ENCODE measurements at places on chromosomes 5 and 9.

DNA sequence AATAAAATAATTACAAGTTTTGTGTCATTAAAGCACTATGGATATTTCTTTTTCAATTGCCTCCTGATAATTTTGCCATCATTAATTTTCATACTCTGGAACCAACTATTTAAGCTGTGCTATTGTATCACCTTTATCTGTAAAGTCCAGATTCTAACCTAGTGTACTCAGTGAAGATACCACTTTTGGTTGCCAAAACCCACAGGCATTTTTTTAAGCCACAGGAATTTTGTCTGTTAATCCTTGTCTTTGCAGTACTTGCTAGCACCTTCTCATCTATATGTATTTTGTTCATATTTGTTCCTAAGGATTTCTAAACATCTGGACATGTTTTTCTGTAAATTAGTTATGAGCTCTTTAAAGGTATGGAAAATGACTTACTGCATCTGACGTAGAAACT, 481.4 kb upstream of the DAB2 start:
- no peak for DNase-seq

DNA sequence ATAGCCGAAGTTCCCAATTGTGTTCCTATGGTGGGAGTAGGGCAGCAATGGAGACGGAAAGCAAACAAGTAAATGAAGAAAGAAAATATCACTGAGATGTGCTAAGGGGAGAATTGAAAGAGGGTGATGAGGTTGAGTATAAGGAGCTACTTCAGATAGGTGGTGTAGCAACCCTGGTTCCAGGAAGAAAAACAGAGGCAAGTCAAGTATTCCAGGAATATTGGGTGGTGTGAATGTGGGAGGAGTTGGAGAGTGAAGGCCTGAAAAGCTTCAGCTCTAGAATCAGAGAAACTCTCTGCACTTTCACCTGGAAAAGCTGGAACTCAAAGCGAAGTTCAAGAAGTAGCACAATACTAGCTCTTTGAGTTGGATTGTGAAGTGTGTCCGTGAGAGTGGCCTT, 342.1 kb downstream of the TLE4 start:
- no peak for DNase-seq

GRCh38 chr9:112863746-112864145, 26.9 kb downstream of the SLC46A2 start:
- DNase-seq, result no peak

DNA sequence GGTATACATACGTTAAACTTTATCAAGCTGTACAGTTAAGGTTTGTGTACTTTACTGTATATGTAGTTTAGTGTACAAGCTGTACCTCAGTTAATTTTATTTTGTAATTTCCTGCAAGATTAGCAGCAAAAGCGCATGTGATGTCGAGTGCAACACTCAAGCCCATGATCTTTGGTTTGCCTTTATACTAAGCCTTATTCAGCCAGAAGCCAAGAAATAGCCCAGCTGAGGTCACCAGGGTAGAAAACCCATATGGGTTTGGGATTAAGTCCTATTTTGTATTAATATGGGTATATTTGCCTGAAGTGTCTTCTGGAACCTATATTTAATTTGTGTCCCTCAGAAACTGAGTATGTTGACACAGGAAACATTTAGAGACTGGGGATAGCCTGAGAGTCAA, 59.3 kb downstream of the ZFAND5 start:
- no peak for DNase-seq

DNA sequence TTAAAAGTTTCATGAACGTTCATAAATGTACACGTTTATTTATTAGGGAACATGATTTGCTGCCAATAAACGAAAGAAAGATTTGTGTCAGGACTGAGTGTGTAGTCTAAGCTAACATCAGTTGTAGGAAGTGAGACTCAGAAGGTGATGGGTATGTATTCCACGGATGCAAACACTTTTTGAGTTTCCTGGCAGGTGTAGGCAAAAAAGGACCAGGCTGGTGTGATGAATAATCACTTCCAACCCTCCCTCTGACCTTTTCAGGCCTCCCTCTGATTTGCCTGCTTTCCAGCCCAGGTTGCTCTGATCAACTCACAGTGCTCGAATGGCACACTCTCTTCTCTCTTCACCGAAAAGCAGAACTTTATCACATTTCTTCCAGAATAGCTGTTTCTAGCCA, 51.8 kb downstream of the BASP1 start:
- DNase-seq, result no peak

DNA sequence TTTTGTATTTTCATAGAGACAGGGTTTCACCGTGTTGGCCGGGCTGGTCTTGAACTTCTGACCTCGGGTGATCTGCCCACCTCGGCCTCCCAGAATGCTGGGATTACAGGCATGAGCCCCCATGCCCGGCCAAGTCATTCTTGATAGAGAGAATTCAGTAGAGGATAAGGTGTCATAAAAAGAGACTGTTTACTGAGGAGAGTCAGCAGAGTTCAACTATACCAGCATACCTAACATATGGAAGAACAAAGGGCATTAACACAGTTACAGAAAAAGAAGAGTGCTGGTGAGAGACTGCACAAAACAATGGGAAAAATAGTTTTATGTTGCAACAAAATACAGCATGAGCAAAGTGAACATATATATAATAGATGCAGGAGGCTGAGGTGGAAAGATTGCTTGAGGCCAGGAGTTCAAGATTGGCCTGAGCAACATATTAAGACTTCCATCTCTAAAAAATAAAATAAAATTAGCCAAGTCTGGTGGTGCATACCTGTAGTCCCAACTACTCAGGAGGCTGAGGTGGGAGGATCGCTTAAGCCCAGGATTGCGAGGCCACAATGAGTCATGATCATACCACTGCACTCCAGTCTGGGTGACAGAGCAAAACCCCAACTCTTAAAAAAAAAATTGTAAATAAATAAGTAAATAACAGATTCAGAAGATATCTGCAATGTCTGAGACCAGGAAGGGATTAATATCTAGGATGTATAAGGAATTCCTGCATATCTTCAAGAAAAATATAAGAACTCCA, 19.5 kb downstream of the B4GALT1 start:
- DNase-seq, result no peak

DNA sequence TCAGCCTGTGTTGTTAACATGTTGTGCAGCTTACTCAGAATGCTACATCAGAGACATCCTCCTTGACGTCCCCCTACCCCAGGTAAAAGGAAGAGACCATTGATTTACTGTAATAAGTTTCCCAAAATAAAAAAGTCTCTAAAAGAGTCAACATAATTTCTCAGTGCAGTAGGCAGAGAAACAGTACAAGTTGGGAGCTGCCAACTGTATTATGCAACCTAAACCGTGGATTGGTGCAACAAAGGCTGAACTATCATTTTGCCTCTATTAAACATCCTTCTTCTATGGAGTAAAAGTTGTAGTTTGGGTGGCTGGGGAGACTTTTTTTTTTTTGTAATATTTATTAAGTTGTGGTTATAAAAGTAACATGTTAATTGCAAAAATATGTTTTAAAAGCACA, 208.0 kb downstream of the NR3C1 start:
- no peak for DNase-seq

DNA sequence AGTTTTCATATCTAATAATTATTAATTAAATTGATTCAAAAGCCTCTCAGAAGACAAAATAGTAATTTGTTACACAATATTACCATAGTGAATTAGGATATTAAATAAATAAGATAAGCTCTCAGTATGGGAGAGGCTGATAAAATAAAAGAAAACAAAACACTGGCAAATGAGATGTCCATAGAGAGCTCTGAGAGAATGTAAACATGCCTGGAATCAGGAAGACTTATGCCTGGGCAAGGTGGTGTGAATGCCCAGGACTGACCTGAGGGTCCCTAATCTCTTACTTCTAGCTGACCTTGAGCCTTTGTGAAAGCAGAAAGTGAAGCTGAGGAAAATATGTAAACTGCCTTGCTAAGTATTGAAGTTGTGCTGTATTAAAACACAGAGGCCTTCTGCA, 616.5 kb downstream of the PTPRD start:
- DNase-seq, result no peak

DNA sequence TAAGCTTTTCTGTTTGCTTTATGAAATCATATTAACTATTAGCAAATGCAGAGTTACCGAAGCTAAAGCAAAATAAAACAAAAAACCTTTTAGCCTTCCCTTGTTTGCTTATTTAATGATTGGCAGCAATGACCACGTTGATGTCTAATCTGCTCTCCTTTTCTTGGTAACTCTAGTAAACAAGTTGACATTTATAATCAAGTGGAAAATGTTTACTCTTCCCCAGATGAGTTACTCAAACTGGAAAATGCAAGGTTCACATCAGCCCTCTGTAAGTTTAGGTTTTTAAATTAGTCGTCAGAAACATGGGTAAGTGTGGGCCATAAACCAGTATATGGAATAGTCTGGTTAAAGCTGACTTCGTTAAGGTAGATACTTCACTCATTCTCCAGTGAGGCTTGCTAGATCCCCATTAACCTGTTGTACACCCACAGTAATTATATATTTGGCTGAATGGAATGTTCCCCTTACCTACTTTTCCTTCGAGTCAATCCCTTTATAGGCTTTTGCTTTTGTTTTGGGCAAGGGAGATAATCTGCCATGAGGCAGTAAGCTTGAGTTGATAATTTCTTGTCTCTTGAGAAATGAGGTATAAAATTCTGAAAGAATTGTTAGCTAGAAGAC, 100.9 kb downstream of the GDNF start:
- no peak for DNase-seq

GRCh38 chr5:122727112-122727541, 47.8 kb upstream of the SNX2 start:
- DNase-seq, result no peak

- no peak for DNase-seq
Observed at GRCh38 chr5:131081374-131081773, 83.7 kb downstream of the HINT1 start.

DNA sequence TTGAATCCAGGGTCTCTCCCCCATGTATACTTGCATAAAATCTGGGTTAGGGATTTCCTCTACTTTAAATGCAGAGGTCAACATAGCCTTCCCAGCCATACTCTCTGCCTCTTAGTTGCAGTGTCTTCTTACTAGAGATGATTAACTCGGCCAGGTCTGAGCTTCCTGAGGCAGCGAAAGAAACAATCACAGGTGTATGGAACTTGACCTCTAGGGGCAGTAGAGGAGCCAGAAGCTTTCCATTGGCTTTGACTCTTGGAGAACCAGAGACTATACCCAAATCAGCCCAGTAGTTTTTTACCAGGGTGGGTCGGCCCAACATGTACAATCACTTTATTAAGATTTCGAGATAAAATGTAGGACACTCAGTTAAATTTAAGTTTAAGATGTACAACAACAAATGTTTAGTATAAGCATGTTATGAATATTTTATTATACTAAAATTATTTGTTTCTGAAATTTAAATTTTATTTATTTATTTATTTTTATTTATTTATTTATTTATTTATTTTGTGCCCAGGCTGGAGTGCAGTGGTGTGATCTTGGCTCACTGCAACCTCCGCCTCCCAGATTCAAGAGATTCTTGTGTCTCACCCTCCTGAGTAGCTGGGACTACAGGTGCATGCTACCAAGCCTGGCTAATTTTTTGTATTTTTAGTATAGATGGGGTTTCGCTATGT, 48.0 kb upstream of the DMRT3 start:
- DNase-seq, result no peak

DNA sequence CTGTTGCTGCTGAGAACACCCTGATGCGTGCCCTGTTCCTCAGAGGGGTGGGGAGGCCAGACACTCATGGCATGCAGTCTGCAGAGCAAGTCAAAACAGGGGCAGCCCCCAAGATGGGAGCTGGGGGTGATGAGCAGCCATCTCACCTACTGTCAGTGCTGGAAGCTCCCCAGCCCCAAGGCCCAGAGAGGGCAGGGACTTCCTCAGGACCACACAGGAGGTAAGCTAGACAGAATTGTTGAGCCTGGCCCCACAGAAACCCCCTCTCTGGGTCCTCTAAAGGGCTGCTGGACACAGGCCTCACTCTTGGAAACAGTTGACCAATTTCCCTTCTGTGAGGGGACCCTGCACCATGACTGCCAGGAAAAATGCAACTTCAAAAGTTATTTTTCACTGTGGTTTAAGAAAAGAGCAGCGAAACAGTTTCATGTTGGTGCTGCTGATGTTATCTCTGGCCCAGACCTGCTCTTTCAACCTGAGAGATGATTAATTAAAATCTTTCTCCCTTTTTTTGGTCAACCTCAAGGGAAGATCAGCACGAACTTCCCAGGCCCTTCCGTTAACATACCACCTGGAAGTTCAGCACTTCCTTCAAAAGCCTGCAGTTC, 9.6 kb downstream of the CSF2 start:
- DNase-seq, result no peak

DNA sequence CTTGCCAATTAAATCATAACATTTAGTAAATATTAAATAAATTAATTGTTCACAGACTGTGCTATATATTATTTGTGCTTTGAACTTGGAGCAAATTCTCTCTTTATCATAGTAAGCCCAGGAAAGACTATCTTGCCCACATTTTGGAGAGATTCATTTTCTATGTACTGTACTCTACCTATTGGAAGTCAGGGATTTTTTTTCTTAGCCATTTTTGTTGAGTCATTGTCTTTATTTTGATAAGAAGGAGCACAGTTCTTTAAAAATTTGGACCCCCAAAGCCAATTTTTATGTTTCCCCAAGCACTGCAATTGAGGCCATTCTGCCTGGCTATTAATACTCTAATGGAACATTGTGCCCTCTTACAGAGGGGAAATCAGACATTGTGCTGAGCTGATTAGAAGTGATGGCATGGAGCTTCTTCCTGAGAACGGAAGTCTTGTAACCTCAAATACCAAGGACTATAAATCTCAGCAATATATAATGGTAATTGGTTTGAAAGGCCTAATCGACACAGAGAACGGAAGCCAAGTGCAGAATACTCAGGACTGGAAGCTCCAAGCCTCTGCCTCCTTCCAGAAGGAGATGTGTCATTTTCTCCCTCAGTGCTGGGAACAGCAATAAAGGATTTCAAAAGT, 188.8 kb upstream of the PAPPA start:
- no peak for DNase-seq

DNA sequence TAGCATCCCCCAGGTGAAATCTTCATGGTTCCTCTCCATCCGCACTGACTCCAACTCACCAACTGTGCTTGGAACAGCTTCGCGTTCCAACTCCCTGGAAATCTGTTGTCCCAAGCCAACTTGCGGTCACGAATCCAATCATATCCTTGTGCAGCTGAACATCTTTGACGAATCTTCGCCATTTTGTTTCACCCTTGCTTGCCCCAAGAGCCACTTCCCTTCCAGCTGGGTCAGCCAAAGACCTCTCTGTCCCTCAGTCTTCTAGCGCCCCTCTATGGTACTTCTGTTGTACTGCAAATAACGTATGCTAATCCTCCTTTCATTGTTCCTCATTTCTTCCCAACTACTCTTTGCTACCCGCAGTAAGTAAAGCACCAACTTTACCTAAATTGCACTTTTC, 61.0 kb upstream of the TARS1 start:
- DNase-seq, result no peak
